CD4-positive, alpha-beta T cell treated with Interleukin-10 for 1 hour (primary cell): ENCODE measurements at places on chromosomes 1 and 21.
A peak's percentile ranks its signal among the peaks of the same experiment; 100 is the strongest.

DNA sequence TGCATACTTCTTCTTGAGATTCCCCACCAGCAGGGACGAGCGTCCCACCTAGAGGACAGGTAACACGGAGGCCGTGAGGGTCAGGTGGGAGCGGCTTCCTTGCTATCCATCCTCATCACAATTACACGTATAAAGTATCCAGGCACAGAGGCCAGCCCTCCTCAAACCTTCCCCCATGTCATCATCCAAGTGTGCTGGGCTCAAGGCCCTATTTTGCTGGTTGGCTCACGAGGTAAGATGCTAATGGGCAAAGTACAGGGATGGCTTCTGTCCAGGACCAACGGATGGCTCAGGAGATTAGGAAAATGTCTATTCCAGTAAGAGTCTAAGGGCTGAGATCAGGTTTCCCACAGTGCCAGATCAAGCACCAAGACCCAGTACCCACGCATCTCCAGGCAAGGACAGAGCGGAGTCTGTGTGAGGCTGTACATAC is 11.5 kb upstream of the A3GALT2 start:
- no peak for DNase-seq

DNA sequence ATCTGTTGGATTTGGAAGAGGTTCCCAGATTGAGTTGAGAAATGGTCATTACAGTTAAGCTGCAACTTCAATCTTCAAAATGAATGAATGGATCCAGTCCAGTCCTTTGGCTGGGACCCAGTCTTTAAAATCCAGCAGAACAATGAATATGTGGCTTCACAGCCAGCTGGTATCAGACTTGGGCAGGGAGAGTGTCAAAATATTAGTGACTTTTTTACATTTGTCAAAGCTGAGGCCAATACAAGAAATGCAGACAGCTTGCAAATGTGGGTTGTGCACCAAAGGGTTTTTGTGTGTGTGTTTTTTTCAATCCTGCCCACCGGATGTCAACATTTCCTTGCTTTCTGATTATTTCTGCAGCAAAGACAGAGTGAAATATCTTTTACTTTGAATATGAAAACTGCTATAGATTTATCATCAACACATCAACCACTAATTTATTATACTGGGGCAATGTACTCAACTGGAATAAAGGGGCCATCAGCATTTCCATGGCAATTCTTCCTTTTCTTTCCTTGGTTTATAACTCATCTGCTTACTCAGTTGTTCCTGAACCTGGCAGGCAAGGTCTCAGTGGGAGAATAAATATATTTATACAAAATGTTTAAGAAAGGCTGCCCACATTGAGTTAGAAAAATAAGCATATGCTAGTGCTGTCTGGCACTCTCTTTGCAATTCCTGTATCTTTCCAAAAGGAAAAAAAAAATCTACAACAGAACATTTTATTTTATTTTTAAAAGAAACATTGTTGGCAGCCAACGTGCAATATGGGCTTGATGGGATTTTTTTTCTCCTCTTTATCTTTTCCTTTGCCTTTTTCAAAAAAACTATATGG is 491.6 kb upstream of the C1orf87 start:
- no peak for DNase-seq

- DNase-seq: no peak
Observed at GRCh38 chr1:108799001-108799400, 52.5 kb downstream of the STXBP3 start.

GRCh38 chr1:193275773-193276172 is 89.4 kb upstream of the B3GALT2 start:
- DNase-seq: no peak

GRCh38 chr1:203544978-203545816 is 51.2 kb downstream of the OPTC start:
- DNase-seq: no peak

DNA sequence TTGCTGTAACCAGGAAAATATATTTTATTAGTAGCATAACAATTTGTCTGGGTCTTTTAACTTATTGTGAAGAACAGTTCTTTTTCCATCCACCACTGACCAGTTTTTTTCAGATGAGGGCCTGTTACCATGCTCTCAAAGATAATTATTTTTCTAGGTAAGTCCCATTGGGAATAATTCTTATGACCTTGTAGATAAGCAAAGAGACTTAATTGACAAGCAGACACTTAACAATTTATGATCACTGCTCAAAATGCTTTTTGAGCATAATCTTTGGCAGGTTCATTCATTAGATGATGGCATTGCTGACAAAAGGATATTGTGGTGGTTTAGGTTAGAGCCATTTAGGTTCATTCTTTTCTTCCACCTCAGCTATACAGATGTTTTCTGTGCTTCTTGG is 6.6 kb downstream of the SNX27 start:
- no peak for DNase-seq

- DNase-seq: no peak
Observed at GRCh38 chr1:8154621-8155052, 128.5 kb upstream of the ERRFI1 start.

DNA sequence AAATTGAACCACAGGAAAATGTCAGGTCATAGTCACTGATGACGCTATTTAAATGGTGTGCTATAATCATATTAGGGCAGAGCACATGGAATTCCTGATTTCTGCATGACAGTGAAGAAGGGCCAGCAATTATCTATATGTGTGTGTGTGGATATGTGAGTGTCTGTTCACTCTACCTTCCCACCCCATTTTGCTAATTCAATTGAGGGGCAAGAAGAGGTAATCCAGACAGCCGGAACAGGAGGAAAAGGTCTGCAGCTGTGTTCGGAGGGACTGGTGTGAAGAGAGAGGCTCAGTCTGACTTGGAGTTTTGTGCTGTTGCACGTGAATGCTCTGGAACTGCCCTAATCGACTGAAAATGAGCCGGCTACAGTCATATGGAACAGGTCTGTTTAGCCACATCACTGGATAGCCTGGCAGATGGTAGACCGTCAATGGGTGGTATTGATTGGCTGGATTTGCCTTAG is 5.1 kb upstream of the ELAVL4 start:
- DNase-seq: no peak

DNA sequence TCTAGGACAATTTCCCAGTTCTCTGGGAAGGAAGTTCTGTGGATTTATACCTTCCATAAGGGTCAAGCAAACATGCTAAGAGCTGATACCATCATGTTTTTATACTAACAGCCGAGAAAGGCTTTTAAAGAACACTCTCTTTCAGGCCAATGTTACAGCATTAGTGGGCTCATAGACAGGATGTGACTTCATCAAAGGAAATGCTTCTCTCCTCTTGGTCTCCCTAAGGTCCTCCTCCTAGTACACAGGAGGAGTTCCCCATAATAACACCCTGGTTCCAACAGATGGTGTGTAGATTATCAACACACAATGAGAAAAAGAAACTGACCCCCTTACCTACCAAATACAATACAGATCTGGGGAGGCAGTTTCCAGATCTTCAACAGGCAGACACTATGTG is 26.7 kb upstream of the GLIS1 start:
- peak; percentile 54 for DNase-seq

DNA sequence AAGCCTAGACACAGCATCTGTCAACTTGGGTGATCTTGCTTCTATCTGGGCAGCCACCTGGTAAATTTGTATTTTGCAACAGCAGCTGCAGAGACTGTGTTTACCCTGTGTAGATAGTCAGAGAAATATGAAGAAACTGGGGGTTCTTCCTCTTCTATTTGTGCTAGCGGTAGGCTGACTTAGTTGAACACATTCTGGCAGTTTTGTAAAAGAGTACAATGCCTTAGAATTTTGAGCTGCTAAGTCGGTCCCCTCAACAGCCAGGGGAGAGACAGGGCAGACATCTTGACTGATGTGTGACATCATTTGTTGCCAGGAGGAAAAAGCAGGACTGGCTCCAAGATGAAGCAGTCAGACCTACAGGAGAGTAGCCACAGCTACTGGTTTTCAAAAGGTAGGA is 53.7 kb downstream of the KCNJ6 start:
- DNase-seq: no peak

DNA sequence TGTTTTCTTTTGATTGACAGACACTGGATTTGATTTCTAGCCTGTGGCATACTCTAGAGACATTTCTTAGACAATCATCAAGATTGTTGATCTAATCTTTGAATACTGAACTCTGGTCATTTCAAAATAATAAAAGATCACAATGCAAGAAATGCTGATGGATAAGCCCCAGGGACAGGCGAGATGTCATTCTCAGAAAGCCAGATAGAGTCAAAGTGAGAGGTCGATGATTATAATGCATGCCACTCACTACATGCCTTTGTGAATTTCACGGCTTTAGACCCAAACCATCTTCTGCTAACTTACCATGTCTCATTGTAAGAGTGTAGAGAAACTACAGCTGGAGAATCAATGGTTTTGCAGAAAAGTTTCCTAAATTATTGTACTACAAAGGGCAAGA is 257.1 kb downstream of the DYRK1A start:
- DNase-seq: no peak

- no peak for DNase-seq
Observed at GRCh38 chr1:233240371-233240770, 55.2 kb downstream of the PCNX2 start.
